ENCODE measurements at places on chromosomes 6 and 20.

DNA sequence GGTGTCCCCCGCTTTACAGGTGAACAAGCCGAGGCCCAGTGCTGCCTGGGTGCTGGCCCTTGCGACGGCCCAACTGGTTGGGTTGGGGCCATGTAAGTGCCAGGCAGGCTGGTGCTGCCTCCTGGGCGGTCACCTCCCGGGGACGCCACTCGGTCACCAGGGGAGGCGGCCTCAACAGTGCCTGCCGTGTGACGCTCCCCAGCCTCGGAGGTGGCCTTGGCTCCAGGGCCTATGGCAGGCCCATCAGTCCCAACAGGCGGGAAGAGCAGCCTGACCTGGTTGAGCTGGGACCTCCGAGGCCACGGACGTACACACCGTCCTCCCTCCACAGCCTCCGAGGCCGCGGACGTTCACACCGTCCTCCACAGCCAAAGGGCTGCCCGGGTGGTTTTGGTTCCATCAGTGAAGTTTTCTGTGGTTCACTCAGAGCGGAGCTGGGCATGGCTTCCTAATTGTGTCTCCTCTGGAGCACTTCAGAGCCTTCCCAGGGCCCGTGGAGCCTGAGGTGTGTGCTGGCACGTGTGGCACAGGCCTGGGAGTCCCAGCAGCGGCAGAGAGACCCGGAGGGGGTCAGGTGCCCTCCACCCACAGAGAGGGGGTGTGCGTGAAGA lies 19.3 kb upstream of the SLCO4A1 start:
- ATAC-seq = no peak

DNA sequence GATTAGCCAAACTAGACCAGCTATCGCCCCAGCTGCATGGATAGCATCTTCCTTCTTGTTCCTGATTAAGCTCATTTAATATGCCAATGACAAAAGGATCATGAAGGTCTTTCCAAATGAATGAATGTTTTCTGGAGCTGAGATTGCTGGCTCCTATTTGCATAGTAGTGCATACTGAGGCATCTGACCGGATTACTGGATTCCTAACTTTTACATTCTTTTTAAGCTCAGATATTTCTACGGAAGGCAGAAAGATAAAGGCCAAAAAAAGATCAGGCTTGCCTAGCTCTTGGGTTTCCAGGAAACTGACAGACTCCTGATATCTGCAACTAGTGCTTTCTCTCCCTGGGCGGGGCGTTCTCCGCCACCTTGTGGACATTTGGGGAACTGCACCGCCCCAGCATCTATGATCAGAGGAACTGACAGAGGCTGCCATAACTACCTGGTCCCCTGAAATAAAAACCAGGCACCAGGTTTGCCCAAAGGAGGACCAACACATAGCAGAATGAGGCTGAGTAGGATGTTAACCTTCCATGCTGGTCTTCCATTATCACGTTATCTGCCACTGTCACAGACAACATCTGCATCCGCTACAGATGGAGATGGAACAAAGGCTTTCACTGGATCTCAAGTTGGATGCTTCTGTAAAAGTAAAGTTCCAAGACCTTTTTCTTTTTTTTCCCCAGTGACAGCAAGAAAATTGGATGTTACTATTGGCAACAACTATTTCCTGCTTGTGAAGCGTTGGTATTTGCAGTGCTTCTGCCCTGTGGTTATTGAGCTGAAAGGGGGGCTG lies 33.2 kb downstream of the NT5E start:
- peak; percentile 75 for ATAC-seq

DNA sequence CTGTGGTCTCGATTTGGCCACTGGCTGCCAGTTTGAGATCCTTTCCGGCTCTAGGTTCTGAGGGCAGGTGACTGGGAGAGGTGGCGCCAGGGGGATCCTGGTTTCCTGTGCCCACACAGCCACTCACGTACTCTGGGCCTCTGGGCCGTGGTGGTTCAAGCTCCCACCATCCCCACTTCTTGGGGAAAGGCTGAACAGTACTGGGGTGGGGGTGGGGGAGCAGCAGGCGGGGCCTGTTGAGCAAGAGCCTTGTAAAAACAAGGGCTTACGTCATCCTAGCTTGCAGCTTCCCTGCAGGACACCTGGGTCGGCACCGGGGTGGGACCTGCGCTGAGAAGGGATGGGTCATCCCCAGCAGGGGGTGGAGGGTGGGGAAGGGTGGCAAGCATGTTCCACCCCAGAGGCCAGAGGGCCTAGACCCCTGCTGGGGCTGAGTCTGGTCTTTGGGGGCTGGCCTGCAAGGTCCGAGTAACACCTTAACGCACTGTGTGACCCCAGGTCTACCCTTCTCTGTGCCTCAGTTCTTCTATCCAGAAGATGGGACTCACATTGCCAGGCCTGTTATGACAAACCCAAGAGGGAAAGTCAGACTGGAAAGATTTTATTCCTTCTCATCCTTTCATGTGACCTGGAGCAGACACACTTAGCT lies 3.1 kb upstream of the CEBPB start:
- ATAC-seq = no peak

DNA sequence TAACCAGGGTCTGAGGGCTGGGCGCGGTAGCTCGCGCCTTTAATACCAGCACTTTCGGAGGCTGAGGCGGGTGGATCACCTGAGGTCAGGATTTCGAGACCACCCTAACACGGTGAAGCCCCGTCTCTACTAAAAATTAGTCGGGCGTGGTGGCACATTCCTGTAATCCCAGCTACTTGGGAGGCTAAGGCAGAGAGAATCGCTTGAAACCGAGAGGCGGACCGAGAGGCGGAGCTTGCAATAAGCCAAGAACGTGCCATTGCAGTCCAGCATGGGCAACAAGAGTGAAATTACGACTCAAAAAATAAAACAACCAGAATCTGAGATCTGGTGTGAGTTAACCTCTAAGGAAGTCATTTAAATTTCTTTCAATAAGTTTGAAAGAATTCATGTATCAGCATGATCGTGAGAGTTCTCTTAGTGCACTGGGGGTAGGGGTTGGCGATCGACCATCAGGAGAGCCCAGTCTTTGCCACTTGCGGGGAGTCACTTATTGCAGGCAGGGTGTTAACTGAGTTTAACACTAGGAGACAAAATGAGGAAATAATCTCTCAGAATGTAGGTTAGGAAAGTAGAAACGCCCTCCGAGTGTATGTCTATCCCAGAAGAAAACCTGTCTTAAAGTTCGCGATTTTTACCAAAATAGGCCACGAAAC lies 206.5 kb upstream of the ZNF184 start:
- no peak for ATAC-seq

DNA sequence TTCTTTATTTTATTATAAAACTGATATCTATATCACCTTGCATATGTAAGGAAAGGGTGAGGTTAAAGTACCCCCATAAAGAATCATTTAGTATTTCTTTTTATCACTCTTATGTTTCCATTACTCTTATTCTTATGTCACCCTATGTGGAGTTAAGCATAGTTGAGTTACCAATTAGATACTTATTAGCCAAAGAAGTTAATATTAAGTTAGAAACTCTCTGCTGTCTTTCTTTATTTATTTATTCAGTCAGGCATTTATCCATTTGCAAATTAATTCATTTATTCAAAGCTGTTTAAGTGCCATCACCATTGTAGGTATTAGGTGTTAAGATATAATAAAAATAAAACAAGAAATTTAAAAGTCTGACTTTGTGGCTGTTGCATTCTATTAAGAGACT lies 1279.1 kb upstream of the CITED2 start:
- no peak for ATAC-seq

DNA sequence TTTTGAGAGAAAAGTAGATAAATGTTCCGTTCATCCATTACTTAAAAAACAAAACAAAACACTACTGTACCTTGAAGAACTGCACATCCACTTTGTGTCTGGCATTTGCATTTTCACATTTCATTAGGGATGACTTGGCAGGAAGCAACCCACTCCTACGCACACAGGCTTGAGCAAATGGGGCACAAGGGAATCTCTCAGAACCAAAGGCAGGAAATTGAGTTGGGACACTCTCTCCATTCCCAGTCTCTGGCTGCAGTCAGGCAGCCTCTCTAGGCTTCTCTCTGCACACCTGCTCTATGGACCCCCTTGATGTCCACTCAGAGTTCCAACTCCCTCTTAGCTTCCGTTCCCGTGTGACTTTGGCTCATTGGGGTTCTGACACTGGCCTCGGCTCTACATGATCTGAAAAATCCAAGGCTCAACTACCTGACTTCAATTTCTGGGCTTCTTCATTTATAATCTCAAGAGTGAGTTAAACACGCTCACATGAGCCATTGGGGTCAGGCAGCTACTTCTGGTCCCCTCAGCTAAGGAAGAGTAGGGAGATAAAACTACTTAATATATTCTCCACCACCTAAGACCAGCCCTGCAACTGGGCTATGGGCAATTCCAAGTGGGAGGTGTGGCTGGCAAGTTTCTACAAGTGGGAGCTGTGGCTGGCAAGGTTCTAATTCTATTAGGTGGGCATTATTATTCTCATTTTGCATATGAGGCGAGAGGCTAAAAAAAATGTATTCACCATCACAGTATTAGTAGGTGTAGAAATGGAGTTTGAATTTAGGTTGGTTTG lies 251.9 kb downstream of the SOD2 start:
- ATAC-seq = no peak

DNA sequence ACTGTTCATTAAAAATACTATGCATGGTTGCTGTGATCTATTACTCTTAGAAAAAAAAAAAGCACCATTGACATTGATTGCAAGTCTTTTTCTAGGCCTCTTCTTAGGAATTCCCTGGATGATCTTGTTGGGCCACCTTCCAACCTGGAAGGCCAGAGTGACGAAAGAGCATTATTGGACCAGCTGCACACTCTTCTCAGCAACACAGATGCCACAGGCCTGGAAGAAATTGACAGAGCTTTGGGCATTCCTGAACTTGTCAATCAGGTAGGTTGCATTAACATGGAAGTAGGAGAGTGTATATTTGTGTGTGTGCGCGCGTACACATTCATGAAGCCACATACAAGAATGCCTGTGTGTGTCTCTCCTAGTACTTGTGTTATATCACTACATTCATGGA lies 140.4 kb downstream of the NCOA3 start:
- ATAC-seq = no peak

GRCh38 chr6:29887330-29887818 lies 55.0 kb upstream of the HLA-A start:
- ATAC-seq = no peak

DNA sequence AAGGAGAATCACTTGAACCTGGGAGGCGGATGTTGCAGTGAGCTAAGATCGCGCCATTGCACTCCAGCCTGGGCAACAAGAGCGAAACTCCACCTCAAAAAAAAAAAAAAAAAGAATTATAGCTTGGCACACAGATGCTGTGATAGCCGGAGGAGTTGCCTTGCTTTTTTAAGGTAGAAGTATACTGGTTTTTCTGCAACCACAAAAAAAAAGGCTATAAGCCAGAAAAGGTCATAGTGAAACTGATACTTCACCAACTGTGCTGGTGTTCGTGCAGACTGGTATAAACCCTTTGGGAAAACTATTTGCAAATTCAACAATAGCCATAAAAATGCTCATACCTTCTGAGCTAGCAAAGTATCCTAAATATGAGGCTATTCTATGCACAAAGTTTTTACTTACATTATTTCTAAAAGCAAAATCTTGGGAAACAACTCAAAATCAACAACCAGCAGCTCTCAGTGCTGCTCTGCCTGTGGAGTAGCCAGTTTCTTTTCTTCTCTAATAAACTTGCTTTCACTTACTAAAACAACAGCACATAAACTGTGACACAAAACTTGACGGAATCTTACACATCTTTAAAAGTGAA lies 44.0 kb downstream of the B4GALT5 start:
- ATAC-seq = peak; percentile 85

- no peak for ATAC-seq
These were observed 35.5 kb downstream of the PPP1R16B start for GRCh38 chr20:38840894-38841470.

DNA sequence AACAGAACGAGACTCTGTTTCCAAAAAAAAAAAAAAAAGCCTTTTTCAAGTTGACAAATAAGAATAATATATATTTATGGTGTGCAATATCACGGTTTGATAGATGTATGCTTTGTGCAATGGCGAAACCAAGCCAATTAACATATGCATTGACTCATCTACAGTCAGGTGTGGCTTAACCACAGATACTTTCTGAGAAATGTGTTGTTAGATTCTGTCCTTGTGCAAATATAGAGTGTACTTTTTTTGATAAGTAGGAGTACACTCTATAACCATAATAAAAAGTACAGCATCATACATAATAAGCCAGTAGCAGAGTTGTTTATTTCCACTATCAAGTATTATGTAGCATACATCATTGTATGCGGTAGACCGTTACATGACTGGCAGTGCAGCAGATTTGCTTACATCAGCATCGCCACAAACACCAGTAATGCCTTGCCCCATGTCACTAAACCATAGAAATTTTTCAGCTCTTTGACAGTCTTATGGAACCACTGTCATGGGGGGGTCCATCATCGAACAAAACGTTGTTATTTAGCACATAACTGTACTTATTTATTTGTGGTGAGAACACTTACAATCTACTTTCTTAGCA lies 59.2 kb downstream of the TMEM170B start:
- peak; percentile 78 for ATAC-seq

DNA sequence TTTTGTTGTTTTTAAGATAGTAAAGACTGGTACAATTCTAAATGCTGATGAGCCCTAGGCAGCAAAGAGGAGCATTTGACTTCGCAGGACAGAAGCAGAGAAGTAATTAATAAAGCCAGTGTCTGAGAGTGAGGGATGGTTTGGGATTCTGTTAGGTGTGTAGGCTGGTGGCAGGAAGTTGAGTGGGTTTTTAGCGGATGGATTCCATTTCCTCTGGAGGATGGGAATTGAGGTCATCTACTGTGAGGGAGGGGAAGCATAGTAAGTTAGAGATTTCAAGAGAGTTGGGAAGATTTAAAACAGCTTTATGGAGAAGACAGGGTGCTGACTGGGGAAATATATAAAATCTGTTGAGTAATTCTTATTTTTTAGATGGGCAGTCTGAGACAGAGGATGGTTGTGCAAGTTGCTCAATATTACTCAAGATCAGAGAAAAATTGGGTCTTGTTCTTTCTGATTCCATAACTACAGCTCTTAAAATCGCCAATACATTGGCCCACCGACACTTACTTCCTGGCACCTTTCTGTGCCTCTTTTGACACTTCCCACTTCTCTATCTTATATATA lies 48.8 kb downstream of the PRL start:
- no peak for ATAC-seq

DNA sequence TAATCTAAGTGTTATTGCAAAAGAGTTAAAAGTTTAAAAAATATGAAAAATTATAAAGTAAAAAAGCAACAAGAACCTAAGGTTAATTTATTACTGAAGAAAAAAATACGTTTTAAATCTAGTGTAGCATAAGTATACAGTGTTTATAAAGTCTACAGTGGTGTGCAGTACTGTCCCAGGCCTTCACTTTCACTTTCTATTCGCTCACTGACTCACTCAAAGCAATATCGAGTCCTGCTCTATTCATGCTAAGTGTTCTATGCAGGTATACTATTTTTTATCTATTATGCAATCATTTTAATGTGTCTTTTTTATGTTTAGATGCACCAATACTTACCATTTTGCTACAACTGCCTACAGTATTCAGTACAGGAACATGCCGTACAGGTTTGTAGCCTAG lies 113.0 kb downstream of the MANEA start:
- ATAC-seq = peak; percentile 51

DNA sequence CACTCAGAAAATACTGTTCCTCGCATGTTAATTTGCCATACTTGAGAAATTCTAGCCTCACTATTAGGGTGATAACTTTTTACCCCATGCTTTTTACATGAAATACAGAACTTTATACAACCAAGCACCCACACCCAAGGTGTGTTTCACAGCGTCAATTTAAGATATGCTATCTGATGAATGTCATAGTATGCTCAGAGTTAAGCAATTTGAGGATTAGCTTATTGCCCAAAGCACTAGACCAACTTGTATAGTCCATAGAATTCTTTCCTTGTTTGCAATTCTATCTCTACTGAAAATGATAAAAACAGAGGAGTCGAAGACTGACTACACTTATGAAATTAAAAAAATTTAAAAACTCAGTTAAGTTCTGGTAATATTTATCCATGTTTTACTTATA lies 82.1 kb upstream of the CARMIL1 start:
- no peak for ATAC-seq

Measured in activated CD4-positive, CD25-positive, alpha-beta regulatory T cell treated with anti-CD3 and anti-CD28 coated beads, Interleukin-2, amount 50 U/mL, for 24 hours (primary cell).